ENCODE measurements at places on chromosomes 1 and 21.

- DNase-seq: no peak
Observed at GRCh38 chr1:225451840-225452515, 24.1 kb upstream of the LBR start.

DNA sequence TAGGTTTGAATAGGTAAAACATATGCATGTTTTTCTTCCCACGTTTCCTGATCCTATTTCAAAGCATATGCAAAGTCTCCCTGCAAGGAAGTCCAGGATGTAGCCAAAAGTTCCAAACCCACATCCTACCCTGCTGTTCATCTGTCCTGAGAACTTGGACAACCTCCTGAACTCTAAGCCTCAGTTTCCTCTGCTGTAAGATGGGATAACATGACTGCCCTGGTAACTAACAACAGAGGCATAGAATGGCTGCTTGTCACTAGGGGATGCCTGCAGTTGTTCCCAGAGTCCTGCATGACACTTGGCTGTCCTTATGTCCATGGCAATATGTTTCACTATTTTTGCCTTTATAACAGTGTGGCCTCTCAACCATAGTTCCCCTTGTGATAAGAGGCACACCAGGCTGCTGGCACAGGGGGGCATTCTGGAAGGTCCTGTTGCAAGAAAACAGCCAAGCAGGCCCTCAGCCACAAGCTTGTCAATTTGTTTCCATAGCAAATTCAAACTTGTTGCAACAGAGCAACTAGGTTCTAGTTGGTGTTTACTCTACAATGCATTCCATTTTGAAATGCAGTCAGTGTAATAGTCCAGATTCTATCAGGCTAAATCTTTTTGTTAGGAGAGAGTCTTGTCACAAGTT lies 1.5 kb upstream of the HDGF start:
- DNase-seq: no peak

DNA sequence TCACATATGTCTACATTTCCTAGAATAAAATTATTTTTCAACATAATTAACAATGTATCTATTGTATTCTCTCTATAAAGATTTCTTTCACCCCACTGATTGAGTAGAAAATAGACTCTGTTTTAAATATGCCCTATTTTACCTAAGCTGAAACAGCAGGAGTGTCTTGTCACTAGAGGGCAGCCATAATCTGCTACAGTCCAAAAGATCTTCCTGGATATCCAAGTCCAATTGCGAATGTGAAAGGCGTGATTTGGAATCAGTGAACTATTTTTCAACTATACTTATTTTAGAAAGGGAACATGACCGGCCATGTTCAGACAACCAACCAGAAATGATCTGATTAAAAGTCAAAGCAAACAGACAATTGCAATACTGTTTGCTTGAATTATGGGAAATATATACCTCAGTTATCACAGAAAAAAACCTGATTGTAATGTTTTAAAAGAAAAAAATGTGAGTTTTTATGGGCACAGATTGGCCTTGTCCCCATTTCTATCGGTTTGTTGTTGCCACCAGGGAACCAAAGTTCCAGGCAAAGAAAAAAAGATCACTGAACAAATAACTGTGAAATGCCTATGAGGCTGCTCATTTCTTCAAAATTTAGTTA lies 1211.0 kb upstream of the ADGRL4 start:
- DNase-seq: peak; percentile 77

- no peak for DNase-seq
Observed at GRCh38 chr1:166151804-166152203, 15.0 kb downstream of the FAM78B start.

GRCh38 chr1:170959385-170959784 lies 24.1 kb downstream of the MROH9 start:
- DNase-seq: peak; percentile 80

GRCh38 chr1:227306689-227307088 lies 11.6 kb downstream of the CDC42BPA start:
- no peak for DNase-seq

DNA sequence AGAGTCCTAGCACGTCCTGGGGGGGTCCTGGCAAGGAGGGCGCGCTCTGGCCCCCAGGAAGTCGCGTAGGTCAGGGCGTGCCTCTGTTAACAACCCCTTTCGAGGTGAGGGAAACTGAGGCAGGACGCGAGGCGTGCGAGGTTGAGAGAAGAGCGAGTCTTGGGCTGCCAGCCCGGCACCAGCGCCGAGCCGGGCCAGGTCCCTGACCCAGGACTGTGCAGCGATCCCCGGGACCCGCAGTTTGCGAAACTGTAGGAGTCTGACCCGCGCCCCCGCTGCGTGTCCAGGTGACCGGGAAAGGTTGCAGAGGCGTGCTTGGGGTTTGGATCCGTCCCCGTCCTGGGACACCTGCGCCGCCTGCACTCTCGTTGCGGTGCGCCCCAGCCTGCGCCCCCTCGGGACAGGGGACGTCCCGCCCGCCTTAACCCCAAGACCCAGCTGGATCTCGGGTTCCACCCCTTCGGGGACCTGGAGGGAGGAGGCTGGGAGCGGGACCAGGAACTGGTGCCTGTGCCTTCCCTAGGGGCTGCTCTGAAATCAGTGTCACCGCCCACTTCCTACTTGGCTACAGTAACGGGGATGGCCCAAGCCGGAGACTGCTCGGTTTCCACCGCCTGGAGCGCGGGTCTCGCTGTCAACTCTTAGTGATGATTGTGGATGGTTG lies 493 bp downstream of the DISC1 start:
- DNase-seq: peak; percentile 31

DNA sequence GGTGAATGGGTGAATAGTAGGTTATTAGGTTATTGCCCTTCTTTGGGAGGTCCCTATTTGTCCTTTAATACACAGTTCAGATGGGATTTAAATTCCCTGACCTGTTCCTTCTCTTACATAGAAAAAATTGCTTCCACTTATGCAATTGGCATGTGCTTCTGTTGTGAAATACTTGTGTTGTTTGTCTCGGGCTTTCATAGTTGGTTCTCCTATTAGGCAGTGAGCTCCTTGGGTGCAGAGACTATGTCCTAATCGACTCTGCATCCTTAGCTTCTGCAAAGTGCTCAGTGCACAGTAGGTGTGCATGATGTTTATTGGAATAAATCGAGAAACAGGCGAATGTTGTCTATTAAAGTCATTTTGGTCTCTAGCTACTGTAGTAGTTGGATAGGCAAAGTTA lies 1.3 kb upstream of the PDE4B start:
- no peak for DNase-seq

DNA sequence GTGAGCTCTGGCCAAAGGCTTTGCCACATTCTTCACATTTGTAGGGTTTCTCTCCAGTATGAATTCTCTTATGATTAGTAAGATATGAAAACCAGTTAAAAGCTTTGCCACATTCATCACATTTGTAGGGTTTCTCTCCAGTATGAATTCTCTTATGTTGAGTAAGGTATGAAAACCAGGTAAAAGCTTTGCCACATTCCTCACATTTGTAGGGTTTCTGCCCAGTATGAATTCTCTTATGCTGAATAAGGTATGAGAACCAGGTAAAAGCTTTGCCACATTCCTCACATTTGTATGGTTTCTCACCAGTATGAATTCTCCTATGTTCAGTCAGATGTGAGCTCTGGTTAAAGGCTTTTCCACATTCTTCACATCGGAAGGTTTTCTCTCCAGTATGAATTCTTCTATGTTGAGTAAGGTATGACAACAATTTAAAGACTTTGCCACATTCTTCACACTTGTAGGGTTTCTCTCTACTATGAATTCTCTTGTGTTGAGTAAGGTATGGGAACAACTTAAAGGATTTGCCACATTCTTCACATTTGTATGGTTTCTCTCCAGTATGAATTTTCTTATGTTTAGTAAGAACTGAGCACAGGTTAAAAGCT lies 20.7 kb downstream of the ZNF695 start:
- DNase-seq: no peak

DNA sequence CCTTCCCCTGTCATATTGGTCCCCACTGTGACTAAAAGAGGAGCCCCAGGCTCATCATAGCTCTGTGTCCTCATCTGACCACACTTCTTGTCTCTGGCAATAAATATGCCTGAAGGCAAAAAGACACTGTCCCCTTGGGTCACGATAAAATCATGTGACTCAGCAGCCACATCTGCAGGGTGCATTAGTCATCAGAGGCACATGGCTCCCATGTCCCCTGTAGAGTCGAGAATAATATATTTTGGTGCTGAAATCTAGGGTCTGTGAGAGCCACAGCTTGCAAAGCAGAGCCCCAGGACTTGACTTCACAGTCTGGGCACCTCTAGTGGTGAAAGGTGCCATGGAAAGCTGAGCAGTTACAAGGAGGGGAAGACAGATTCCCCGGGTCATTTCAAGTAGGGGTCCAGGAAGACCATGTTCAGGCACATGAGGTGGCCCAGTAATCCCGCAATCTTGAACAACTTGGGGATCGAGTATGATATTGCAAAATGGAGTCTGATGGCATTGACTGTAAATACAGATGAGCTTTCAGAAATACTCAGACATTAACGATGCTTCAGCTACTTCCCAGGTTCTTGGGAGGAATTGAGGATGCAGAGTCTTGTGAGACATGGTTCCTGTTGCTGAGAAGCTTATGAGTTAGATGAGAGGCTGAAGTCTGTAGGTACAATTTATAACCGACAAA lies 68.6 kb downstream of the SLC35F3 start:
- DNase-seq: no peak

- no peak for DNase-seq
Observed at GRCh38 chr1:232902774-232903350, 47.5 kb upstream of the NTPCR start.

DNA sequence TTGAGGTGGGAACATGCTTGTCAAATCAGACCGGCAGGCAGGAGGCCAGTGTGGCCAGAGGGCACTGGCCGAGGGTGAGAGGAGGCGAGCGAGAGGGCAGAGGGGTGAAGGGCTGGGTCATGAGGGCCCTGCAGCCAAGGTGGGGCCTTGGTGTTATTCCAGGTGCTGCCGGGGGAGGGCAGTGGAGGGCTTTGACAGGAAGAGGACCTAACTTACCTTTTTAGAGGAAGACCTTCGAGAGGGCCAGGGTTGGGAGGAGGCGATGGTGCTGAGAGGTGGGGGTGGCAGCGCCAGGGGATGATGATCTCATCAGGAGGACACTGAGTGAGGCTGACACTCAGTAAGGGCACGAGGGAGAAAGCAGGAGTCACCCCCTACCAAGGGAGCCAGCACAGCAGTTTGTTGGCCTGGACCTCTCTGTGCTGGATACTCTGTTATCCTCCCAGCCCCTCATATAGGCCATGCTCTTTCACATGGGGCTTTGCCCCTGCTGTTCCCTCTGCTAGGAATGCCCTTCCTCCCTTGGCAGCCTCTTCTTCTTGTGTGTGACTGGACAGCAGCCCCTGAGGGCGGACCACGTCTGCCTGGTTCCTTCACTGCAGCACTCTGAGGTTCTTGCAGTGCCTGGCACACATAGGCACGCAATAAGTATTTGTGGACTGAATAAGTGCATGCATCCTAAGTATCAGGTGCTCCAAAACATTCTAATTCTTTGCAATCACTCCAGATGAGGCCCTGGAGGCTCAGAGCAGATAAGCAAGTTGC lies 7.5 kb upstream of the TTC22 start:
- no peak for DNase-seq

DNA sequence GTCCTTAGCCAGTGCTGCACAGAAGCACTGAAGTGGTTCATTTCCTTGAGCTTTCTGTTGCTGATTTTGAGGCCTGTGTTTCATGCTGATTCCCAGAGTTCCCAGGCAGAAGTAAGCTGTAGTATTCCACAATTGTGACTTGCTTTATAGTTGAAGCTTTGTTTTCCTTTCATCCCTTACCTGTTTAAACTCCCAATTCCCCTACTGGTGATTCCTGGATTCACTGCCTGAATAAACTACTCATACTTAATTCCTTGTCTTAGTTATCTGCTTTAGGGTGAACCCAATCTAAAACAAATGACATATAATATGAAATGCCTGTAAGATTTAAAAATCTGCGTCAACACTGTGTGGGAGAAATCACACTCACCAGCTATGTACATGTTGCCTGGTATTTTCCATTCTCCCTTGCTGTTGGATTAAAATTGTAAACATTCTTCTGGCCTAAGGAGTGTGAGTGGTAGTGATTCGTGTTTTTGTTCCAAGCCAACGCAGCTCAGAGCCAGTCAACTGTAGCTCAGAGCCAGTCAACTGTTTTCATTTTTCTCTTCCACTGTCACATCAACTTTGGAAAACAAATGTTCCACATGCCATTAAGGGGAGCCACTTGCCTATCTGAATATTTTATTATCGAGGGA lies 879.4 kb downstream of the MRPL39 start:
- no peak for DNase-seq

DNA sequence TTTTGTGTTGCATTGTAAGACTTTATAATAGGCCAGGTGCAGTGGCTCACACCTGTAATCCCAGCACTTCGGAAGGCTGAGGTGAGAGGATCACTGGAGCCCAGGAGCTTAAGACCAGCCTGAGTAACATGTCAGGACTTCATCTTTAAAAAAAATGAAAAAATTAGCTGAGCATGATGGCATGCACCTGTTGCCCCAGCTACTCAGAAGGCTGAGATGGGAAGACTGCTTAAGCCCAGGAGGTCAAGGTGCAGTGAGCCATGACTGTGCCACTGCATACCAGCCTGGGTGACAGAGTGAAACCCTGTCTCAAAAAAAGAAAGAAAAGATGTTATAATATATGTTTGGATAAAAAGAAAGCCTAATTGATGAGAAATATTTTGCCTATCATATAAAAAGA lies 34.9 kb downstream of the HMCN1 start:
- DNase-seq: no peak

- DNase-seq: peak; percentile 41
Observed at GRCh38 chr1:171251042-171251951, 3.0 kb downstream of the FMO1 start.

DNA sequence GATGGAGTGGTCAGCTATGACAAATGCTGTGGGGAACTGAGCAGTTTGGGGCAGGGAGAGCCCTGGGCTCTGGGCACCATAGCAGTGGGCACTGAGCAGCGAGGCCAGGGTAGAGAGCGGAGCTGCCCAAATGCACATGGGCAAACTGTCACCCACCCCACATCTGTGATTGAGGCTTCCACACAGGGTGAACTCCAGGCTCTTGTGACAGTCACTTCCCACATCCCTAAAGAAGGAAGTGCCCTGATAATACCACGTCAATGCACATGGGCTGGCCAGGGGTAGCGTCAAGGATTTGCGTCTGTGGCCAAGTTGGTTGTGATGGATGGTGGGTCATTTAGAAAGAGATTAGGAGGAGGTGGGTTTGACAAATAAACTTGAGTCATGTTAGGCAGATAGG lies 2.6 kb upstream of the GUCA2B start:
- DNase-seq: no peak
